Kidney (tissue), 22 donors: ENCODE measurements at places on chromosomes 7 and 10.

DNA sequence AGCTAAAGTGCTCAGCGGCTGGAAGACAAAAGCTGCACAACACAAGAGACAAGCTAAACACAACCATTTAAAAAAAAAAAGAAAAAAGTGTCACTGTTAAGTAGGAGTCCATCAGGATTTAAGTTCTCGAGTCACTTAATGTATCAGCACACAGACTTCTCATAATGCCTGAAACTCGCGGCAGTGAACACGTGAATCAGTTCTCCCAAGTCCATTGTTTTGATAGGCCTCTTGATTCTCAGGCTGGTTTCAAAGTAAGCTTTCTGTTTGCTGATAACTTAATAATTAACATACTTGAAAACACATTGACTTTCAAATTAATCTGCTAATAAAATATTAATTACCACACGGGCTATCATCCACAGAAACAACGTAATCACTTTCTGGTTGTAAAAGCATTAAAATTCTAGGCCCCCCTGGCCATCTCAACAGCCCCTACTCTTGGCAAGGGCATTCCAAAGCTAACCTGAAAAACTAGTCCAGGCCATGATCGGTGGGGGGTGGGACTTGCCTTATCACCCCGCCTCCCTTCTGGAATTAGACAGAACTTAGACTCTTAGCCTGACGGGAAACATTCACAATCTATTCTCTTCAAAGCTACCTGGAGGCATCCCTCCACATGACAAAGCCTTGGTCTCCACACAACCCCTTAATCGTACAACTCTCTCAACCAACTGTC is 129.0 kb downstream of the DIP2C start:
- peak; percentile 80 for DNase-seq

- DNase-seq = no peak
Observed at GRCh38 chr7:101558742-101559325, 70.3 kb downstream of the MYL10 start.

DNA sequence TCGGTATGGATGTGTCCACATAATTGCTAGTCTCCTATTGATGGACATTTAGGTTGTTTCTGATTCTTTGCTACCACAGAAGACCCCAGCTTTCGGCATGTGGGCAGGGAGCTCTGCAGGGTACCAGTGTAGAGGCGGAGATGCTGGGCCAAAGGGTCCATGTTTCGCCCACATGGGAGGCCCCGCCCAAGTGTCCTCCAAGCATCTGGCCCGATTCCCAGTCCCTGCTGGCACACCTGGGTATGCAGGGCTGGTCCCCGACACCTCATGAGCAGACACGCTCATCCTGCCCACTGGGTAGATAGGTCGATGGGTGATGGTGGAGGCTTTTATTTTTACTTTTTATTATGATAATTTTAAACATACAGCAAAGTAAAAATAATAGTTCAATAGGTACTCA is 19.4 kb upstream of the TBRG4 start:
- DNase-seq = no peak

DNA sequence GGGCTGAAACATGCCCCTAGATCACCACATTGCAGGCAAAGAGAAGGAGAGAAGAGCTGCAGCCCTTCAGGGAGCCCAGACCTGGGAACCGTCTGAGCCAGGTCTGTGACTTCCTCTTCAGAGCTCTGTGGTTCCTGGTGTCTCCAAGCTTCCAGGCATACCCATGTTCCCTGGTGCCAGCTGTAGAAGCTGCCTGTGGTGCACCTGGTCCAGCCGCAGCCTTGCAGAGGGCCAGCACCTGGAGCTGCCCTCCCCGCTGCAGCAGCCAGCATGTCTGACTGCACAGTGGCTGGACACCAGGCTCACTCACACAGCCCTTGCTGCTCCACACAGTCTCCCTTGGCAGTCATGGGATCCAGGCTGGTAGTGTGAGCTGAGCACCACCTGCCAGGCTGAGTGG is 33.6 kb downstream of the C7orf25 start:
- no peak for DNase-seq

GRCh38 chr10:71512761-71513539 is 116.2 kb downstream of the CDH23 start:
- DNase-seq = peak; percentile 63

GRCh38 chr7:92769844-92770243 is 66.5 kb downstream of the CDK6 start:
- no peak for DNase-seq

DNA sequence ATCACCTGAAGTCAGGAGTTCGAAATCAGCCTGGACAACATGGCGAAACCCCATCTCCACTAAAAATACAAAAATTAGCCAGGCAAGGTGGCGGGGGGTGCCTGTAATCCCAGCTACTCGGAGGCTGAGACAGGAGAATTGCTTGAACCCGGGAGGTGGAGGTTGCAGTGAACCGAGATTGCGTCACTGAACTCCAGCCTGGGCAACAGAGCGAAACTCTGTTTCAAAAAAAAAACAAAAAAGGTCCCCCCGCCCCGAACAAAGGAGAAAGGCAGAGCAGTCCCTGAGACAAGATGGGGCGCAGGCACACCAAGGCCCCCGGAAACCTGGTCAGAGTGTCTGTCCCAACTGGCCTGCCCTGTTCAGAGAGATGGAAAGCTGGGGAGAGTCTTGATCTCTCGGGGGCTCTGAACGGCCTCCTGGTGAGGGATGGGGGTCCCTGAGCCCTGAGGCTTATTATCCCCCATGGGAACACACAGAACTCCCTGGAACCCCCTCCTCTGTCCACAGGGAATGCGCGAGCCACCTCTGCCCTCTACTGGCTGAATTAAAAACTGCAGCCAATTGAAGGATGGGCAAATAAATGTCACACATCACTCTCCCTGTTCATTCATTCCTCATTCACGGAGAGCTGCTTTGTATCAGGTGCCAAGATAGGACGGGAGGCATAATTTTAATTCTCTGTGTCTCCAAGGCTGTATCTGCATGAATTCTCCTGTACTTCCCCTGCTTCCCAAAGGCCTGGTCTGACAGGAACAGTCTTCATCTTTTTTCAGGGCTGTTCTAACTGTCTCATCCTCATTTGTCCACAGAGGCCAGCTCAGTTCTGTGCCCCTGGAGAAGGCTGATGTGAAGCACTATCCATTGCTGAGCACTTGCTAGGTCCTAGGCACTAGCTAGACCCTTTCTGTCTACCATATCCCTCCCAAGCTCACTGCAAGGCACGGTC is 28.9 kb downstream of the MAT1A start:
- DNase-seq = no peak

DNA sequence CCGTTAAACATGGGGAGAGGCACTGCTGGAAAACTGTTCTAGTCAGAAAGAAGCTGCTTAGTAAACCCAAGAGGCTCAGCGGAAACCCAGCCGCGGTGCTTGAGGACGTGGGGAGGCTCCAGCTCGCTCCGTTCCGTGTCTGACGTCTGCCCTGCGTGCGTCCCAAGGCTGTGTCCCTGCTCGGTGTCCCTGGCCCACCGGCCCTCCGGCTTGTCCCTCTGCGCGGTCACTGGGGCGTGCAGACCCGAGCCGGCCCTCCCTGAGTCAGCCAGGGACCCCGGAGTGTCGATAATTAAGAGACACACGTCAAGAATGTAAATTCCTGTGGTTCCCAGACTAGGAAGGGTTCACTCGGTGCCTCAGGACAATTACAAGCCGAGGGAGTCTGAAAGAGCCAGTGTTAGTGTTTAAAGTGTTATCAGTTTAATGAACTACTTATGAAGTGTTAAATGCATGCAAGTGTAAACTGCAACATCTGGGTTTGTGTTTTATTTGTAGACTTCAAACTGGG is 98.9 kb downstream of the WDR11 start:
- peak; percentile 72 for DNase-seq

DNA sequence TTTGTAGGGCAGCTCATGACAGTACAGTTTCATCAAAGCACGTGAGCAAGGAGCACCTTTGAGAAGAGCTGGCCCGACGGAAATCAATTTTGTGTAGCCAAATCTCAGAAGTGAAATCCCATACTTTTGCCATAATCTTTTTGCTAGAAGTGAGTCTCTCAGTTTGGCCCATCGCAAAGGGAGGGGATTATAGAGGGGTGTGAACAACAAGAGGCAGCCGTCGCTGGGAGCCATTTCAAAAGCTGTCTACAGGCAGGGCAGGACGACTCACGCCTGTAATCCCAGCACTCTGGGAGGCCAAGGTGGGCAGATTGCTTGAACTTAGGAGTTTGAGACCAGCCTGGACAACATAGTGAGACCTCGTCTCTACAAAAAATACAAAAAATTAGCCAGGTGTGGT is 599.8 kb downstream of the GALNT17 start:
- DNase-seq = no peak

GRCh38 chr7:112201839-112202238 is 4.4 kb downstream of the DOCK4 start:
- DNase-seq = no peak

- DNase-seq = no peak
Observed at GRCh38 chr10:84552478-84552877, 224.1 kb downstream of the CCSER2 start.

DNA sequence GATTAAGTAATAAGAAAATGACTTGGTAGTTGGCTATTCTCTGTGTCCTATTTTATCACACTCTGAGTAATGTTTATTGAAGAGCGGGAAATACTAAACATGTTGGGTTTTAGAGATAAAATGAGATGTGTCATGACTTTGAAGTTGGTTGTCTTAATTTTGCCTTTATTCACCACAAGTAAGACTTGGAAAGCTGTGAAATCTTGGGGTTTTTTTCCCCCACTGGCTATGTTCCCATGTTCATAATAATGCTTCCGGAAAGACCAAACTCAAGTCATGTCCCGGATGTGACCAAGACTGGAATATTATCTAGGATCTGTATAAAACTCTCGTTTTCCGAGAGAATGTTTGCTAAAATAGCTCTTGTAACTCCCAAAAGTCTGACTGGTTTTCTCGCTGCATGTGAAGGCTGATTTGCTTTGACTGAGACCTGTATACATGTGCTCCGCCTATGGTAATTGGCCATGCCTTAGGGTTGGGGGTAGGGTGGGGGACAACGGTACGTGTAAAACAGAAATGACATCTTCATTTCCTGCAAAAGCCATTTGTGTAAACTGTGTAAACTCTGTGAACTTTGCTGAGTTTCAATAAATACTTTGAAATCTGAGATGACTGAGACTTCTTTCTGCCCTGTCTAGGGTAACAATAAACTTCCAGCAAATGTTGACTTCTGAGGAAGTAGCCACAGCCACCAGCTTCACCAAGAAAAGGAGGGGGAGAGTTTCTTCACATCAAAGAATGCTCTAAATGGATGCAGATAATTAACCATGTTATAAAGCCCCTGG is 169.6 kb downstream of the ZNF365 start:
- peak; percentile 23 for DNase-seq

DNA sequence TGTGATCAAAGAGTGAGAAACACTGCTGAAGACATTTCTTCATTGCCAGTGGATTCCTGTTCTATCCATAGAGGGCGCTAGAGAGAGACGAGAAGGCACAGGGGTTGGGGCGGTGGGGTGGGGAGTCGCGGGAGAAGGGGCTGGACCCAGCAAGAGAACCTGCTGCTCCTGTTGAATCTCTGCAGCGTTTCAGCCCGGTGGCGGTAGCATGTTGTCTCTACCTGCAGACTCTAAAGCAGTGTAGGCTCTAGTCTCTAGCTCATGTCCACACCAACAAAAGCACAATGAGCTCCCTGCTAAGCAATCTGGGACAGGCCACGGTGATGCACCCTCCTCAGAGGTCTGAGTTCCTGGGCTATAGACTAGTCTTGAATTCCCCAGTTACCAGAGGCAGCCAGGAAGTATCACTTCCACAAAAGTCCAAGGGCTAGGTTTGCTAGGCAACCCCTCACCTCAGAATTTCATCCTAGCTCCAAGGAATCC is 167.7 kb downstream of the DGKB start:
- peak; percentile 27 for DNase-seq

DNA sequence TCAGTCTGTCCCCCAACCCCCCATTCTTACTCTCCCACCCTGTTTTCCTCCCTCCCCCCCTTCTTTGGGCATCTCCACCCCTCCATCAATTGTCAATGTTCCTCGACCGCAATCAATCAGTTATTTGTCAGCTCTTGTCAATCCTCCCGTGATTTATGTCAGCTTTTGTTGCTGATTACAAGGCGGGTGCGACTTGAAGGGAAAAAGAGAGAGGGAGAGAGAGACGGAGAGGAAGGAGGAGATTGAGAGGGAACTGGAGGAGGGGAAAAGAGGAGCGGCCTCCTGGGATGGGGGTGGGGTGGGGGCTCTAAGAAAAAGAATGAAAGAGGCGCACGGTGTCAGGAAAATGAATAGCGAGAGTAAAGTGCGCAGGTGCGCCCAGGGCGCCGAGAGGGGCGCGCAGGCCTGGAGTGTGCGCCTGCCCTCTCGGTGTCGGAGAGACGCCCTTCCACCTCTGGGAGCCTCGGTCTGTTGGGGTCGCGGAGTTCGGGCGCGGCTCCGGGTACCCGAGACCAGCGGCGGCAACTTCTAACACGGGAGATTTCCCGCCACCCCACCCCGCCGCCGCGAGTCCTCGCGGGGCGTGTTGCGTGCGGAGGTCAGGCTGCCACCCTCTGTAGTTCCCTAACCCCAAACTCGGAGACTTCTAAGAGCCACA is 1.1 kb upstream of the ZNF503 start:
- no peak for DNase-seq

- no peak for DNase-seq
Observed at GRCh38 chr10:84118395-84119006, 20.8 kb upstream of the GHITM start.

GRCh38 chr7:69906283-69906995 is 308.2 kb downstream of the AUTS2 start:
- no peak for DNase-seq

GRCh38 chr10:31322647-31323046 is 3.6 kb downstream of the ZEB1 start:
- no peak for DNase-seq

DNA sequence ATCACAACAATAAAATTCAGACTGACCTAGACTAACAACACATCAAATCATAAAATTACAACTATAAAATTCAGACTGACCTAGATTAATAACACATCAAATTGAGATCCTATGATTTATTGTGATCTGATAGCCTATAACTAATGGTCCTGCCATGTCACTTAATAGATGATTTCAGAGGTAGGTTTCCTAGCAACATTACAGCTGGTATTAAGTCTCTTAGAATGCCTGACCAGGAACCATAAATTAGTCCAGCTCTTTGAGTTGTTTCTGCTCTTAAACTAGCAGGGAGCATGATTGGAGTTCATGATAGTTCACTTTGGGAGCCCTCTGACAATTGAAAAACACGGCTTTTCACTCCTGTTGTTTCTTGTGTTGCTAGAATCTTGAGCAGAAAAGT is 318.9 kb downstream of the BMPER start:
- no peak for DNase-seq

DNA sequence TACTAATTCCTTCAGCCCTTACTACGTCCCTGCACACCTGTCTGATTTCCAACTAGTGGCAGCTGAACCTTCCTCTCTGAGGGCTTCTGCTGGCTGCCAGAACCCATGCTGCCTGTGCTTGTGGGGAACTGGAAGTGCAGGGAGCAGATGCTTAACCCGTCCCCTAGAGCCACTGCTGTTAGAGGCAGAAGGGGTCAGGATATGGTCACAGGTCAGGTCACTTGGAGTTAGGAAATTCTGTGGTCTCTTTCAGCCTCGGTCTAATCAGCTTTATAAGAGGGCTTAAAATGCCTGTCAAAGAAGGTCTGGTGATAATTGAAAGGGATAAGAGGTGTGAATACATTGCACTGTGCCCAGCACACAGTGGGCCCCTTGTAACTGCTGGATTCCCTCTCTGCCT is 82.0 kb downstream of the PLPP4 start:
- DNase-seq = no peak

- DNase-seq = no peak
Observed at GRCh38 chr10:72740528-72740927, 48.6 kb downstream of the MCU start.
